ENCODE measurements at places on chromosomes 7 and 10.

DNA sequence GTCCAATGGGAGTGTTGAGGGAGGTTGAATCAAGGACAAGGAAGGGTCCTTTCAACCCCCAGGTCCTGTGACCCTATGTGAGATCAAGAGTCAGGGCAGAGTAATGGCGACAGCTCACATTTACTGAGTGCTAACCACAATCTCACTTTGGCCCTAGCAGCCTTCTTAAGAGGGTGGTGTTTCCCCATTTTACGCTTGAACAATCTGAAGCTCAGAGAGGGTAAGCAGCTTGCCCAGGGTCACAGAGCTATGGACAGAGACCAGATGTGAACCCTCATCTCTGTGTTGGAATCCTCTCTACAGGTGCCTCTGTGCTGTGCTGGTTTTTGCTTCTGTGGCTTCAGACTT lies 102.0 kb downstream of the GRK5 start:
- no peak for DNase-seq

DNA sequence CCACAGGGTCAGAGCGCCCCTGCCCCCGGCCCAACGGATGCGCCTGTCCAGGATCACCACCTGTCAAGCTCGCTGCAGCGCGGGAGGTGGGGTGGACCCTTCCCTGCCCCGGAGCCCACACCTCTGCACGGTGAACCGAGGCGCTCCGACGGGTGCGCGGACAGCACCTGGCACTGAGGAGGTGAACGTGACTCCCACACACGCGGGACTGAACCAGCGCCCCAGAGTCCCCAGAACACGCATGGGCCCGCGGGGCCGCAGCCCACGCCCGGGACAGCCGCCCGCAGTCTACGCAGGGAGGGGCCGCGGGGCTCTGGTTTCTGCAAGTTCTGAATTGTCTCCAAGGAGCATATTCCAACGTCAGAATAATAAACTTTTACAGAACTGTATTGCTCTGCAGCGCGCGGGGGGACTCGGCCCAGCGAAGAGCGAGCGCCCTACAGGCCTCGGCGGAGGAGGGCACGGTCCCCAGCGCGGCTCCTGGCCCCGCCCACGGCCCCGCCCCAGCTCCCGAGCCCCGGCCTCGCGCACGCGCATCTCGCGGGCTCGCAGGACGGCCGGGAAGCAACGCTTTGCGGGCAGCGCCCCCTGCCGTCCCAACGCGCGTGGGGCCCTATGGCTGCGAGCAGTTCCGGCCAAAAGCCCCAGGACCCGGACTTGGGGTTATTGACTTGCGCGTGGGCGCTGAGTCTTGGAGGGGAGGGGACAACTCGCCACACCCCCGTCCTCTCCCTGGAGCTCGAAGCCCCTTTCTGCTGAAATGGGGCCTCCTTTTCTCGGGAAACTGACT lies 29.7 kb downstream of the OAT start:
- DNase-seq, result peak; percentile 71

GRCh38 chr10:32985341-32985764 lies 27.3 kb upstream of the ITGB1 start:
- no peak for DNase-seq

- no peak for DNase-seq
Observed at GRCh38 chr10:49612513-49613164, 1.2 kb upstream of the CHAT start.

- no peak for DNase-seq
Observed at GRCh38 chr10:31936933-31937332, 8.3 kb upstream of the ARHGAP12 start.

GRCh38 chr7:123244768-123245167 lies 45.0 kb upstream of the SLC13A1 start:
- no peak for DNase-seq

- DNase-seq, result no peak
Observed at GRCh38 chr7:156236181-156236889, 404.2 kb upstream of the RNF32 start.

All from SW480 (cell line).